NCI-H146 (cell line): ENCODE measurements at places on chromosomes 1 and 21.
A peak's percentile ranks its signal among the peaks of the same experiment; 100 is the strongest.

DNA sequence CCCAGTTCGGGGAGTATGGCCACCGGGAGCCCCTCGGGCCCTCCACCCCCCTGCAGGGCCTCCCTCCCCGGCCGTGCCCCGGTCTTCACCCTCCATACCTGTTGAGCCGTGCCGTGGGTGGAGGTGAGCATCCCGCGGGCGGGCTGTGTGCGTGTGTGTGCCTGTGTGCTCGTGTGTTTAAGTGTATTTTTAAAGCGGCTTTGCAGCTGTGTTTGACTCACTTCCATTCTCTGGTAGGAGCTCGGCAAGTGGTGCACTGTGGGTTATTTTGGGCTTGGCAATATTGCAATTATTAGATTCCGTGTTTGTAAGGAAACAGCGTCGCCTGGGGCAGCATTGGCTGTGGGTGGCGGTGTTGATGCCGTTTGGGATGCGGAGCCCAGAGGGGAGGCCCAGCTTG lies 20.3 kb upstream of the PLCH2 start:
- peak; percentile 30 for DNase-seq

- no peak for DNase-seq
These were observed 14.9 kb upstream of the RNF223 start for GRCh38 chr1:1088801-1089680.

DNA sequence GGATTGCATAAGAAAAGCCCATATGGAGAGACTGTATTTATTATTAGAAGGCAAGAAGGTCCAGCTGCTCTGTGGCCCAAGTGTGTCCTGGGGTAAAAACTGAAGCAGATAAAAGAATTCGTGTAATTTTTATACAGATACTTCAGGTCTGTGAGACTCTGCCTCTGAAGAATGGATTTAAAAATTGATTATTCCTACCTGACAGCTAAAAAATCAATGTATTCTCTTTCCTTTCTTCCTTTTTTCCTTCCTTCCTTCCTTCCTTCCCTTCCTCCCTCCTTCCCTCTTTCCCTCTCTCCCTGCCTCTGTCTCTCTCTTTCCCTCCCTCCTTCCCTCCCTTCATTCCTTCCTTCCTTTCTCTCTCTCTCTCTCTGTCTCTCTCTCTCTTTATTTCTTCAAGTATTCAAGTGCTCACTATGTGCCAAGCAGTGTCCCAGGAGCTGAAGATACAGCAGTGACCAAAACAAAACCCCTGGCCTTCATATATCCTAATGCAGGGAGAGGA lies 11.3 kb upstream of the MGST3 start:
- no peak for DNase-seq

GRCh38 chr1:164768619-164769018 lies 209.6 kb downstream of the PBX1 start:
- no peak for DNase-seq

- no peak for DNase-seq
These were observed 37.2 kb upstream of the IPO9 start for GRCh38 chr1:201791779-201792173.

GRCh38 chr21:28410256-28410655 lies 582.4 kb downstream of the LTN1 start:
- no peak for DNase-seq

GRCh38 chr1:241962153-241962552 lies 4.6 kb downstream of the BECN2 start:
- DNase-seq = peak; percentile 54

DNA sequence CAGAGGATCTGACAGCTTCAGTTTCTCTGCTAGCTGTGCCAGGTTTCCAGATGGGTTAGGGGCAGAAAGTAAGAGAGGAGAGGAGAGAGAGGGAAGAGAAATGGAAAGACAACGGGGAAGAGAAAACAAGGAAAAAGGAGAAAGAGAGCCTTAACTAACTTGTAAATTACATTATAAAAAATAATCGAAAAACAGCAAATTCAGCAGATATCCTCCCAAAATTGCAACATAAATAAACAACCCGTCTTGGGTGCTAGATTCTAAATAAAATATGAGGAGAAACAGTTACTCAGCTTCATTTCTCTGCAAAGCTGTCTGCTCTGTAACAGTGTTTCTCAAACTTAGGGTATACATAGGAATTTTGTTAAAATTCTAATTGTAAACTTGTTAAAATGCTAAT lies 29.2 kb downstream of the SEC16B start:
- no peak for DNase-seq

DNA sequence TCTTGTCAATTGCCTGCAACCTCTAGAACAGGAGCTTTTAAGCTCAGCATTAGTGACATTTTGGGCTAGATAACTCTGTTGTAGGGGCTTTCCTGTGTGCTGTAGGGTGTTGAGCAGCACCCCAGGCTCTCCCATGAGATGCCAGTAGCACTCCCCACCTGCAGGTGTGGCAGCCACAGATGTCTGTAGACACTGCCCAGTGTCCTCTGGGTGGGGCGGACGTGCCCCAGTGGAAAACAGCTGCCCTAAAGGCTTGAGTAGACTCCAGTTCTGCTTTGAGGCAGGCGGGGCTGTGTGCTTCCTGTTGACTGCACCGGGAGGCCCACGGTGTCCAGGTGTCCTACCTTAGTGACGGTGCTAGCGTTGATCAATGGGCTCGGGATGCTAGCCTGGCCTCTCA lies 16.9 kb upstream of the PWP2 start:
- no peak for DNase-seq

DNA sequence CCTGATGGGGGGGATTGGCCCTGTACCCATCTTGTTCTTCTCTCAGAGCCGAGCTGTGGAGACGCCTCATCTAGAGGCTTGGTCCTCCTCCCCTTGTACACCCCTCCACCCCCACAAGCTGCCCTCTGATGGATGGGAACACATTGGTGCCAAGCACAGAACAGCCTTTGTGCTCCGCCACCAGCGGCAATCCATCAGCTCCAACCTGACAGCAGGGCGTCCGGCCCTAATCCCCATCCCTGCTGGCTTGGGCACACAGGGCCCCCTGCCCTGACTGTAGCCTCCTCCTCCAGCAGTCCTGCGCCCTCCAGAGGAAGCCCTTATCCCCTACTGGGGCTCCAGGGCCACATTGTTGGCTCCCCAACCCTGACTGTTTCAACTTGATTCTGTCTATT lies 3.8 kb upstream of the MYOG start:
- no peak for DNase-seq

GRCh38 chr21:37505963-37506362 lies 139.4 kb downstream of the DYRK1A start:
- no peak for DNase-seq

DNA sequence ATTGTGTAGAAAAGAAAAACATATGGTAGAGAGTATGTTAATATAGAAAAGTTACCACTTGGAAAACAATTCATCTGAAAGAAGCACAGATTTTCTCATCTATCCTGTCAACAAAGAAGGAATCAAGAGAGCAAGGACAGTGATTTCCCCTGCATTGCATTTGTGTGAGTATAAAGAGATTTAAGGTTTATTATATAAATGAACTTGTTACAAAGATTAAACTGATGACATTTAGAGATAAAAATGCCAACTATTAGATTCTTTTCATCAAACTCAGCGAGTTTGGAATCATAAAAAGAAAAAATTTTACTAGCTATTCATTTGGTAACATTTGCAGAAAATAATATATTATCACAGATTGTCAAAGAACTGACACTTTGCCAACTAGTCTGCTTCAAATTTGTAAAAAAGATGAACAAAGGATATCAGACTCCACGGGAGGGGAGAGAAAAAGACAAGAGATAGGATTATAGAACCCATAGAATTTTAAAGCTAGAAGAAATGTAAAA lies at the start of gene RGS21:
TSS of gene RGS21 (plus strand) at position 51 of the 509 bp plus-strand sequence. CDS start 26,045 bp downstream, outside the sequence.
- no peak for DNase-seq

DNA sequence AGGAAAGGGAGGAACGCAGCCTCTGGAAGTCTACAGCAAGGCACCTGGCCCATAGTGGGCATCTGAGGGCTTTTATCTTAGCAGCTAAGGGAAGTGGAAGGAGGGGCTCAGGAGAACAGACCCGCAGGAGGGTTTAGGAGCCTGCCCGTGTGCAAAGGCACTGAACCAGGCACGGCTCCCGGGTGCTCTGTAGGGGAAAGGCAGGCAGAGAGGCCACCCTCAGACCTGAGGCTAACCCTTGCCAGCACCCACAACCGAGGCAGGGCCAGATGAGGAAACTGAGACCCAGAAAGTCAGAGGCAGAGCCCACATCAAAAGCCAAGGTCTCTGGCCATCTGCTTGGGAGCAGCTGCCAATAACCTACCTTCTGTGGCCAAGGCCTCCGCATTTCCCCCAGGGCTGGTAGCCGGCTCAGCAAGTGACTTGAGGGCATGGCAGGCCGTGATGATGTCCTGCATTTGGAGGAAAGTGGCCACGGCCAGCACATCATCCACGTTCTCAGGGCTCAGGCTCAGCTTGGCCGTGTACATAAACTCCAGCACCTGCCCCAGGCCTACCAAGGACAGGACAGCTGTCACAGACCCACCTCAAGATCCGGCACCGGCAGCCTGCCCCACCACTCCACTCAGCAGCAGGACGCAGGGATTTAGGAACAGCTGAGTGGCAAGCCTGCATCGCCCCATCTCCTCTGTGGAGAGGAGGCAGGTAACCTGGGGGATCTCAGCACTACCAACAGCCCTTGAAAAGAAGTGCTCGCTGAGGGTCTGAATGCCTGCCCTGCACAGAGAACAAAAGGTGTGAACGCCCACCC lies 29.1 kb downstream of the ZBTB17 start:
- no peak for DNase-seq

DNA sequence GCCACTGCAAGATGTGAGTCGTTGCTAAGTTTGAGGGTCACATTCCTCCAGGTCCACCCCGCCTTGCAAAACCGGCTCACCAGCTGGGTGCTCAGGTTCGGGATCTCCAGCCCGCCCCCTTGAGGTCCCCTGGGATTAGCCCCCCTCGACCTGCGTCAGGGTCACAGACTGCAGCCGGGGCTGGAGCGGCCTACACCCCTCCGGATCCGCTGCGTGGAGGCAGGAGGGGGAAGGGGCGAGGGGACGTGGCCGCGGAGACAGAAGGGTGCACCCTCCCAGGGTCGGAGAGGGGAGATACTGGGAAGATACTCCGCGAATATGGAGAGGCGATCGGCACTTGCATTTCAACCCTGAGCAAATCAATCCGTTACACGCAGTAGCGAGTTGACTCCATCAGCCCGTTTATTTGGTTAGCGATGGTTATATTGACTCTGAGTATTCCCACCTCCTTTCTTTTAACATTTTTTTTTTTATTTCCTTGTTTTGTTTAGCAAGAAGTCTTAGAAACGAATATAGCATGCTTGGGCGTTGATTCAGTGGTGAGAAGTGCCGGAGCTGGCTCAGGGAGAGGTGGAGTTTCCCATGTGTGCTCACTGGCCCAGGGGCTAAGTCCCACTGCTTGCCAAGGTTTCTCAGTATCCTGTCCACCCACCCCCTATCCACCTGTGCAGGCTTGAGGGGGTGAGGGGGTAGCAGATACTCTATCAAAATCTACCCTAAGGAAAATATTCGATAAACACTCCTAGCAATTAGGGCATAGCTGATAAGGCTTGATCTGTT lies 997 bp downstream of the IFNAR2 start:
- peak; percentile 32 for DNase-seq

DNA sequence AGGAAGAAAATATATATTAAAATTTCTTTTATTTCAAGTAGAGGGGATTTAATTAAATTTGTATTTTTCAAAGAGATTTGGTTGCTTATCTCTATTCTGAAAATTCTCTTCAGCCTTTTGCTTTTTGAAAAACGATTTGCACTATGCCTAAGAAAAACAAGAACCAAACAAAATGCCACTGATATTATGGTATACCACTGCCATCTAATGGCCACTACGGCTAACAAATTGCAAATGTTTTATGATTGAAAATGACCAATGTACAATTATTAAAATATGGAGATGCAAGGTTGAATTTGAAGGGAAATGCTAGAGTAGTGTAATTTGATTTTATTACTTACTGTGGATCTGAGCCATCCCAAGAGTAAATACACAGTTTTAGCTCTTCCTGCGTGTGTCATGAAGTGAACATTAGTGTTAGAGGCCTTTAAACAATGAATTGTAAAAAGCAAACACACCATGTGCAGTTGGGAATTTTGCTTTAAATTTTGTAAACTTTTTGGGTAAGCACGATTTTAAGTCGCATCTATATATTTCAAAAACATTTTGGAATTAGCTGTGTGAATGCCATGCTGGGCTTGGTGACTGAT lies 137.4 kb upstream of the USP25 start:
- DNase-seq = no peak

DNA sequence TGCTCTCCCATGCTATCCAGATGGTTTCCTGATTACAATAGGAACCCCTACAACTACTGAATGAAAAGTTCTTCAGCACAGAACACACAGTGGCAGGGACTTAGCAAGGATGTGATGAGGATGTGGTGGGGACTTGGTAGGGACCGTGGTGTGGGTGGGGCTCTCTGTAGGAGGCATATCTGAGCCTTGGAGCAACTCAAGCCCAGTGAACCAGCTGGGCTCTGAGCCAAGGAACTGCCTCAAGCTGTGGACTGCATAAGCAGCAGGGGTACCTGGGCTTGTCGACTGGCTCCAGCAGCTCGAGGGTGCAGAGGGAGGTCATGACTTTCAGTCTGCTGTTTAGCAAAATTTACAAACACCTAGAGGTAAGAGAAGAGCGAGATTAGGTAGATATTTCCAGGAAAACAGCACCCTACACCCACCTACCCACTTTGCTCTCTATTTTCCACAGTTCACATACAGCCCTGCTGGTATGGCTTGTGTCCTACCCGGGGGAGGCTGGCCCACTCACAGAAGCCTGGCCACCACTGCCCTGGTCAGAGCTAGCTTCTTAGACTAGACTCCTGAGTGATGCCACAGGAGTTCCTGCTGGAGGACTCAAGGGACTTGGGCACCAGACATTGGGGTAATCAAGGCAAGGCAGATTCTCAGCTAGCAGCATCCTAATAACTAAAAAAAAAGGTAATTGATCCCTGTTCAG lies 86.8 kb upstream of the GCLM start:
- DNase-seq = no peak

GRCh38 chr21:35153671-35154070 lies 104.6 kb upstream of the RUNX1 start:
- no peak for DNase-seq

DNA sequence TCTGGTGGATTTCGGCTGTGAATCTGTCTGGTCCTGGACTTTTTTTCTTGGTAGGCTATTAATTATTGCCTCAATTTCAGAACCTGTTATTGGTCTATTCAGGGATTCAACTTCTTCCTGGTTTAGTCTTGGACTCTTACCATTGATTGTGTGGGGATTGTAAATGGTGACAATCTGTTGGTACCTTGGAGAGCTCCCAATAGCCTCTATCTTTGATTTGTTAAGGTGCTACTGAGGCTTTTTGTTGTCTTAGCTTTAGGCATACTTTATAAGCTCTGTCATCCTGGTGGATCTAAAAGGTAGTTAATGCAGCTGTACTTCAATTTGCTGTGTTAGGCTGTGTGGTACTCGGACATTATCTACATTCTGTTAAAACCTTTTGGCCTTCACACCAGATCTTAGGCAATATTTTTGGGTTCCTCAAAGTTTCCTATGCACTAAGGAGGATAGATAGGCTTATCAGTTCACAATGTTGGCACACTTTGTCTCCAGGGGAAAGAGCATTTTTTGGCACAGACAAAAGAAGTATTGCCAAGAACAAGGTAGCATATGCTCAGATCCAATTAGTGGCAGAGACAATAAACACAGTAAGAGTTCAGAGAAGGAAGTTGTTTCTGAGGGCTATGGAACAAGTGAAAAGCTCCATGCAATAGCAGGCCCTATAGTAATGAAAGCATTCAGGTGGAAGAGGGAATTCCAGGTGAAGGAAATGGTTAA lies 230.4 kb downstream of the PDE4B start:
- no peak for DNase-seq

GRCh38 chr1:225474986-225475820 lies 47.4 kb upstream of the LBR start:
- peak; percentile 63 for DNase-seq
